DMS 273 treated with DMSO at 0.1 percent for 48 hours (cell line): ENCODE measurements at places on chromosomes 6 and 20.

- peak; percentile 89 for DNase-seq
Observed at GRCh38 chr20:46343348-46343974, 35.2 kb upstream of the CDH22 start.

- DNase-seq, result peak; percentile 29
Observed at GRCh38 chr6:17986656-17987446, 584 bp downstream of the KIF13A start.

DNA sequence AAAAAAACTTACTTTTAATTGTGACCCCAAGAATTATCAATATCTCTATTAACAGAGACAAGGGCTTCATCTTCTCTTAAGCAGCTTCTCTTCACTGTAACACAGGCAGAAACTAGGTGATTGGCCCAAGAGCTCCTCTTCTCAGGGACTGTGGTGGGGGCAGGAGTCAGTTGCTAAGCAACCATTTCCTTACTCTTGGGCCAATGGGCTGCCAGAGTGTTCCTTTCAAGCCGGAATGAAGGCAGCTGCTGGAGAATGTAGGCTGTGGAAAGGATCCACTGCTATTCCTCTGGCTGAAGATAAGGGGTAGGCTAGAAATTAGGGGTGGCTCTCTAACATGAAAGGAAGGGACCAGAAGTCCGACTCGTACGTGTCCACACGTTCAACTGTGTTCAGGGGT, at the start of gene SEL1L2:
Gene SEL1L2, minus strand, starts transcription at position 150 of the 400 bp plus-strand sequence. Its CDS starts 80 bp downstream, at position 70.
- DNase-seq, result no peak

- no peak for DNase-seq
Observed at GRCh38 chr6:6351511-6352025, 31.1 kb upstream of the F13A1 start.

GRCh38 chr6:112923940-112924587, 576.9 kb downstream of the RFPL4B start:
- no peak for DNase-seq

- DNase-seq, result no peak
Observed at GRCh38 chr20:38842558-38842981, 37.1 kb downstream of the PPP1R16B start.

DNA sequence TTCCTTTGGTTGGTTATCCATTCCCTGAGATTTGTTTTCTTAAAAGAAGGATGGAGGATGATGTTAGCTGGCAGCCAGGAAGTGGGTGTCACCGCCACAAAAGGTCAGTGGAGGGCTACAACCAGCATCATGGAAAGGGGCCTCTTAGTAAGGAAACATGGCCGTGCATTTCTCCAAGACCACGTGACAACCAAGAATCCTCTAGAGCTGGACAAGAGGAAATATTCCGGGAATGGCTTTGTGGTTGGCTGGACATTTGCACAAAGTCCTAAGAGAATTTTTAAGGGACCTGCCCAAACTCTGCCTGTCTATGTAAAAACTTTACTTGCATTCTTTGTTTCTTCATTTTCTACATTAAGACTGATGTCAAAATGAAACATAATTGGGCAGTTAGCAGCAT, 399.9 kb upstream of the MARCKS start:
- no peak for DNase-seq
